ENCODE measurements at places on chromosomes 5 and 9.

- DNase-seq: no peak
Observed at GRCh38 chr5:38379350-38379937, 121.1 kb downstream of the EGFLAM start.

DNA sequence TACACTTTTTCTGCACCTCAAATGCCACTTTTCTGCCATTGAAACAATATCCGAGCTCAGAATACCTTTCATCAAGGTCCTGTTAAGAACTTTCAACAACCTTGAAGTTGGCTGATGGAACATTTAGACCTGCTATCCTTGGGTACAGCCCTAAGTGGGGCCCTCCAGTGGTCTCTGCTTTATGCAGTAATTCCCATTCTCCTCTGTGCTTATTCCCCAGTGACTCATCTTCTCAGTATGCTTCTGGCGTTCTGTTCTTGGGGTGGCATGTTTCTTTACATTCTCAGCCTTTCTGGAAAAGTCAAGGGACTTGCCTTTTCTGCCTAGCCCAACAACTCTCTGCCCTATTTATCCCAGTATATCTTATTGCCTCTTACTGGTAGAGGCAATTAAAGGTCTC, 7.1 kb downstream of the ANP32B start:
- DNase-seq: no peak

DNA sequence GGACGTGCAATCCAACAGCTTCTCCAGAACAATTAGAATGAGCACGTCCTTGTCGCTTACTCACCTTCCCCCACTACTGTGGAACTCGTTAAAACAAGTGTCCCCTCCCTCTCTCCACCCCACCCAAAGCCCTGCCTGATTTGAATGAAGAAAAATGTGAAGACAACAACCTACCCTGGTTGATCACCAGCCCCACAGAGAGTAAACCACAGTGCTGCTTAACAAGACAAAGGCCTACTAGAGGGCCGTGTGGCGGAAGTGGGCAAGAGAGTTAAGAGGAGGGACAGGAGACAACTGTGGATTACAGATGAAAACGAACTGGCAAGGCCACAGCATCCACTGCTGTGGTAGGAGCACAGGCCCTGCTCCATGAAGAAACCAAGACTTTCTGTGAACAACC, 51.1 kb downstream of the CDK5RAP2 start:
- DNase-seq: no peak

- DNase-seq: no peak
Observed at GRCh38 chr5:5764246-5764645, 341.8 kb downstream of the ICE1 start.

DNA sequence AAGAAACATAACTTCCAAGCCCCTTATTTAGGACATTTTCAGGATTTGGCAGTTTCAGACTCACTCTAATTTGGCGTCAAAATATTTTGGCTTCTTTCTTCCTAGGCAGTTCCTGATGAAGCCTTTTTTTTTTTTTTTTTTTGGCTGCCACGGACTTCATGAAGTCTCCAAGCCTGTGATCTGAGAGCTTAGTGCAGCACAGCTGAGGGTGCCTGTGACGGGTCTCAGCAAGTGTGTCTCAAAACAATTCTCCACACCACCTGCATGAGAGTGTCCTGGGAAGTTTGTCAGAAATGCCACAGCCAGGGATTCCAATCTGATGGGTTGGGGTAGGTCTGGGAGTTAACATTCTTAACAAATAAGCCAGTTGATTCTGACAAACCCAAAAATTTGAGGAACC, 6.0 kb upstream of the ESM1 start:
- no peak for DNase-seq

DNA sequence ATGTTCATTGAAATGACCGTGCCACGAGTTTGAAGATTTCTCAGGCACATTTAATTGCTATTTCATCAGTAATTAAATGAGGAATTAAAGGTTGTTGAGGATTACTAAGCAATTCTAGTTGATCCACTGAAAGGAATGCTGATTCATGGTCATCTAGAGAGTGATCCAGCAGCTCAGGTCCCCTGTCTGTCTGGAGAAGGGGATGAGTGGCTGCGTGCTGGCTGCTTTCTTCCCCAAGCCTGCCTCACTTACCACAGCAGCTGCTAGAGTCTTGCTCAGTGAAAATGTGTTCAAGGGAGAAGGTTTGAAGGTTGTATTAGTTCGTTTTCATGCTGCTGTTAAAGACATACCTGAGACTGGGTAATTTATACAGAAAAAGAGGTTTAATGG, 7.8 kb upstream of the TGFBI start:
- DNase-seq: no peak

GRCh38 chr5:173324115-173325001, 3.9 kb downstream of the STC2 start:
- no peak for DNase-seq

- no peak for DNase-seq
Observed at GRCh38 chr5:149434162-149435014, 55.3 kb upstream of the IL17B start.

DNA sequence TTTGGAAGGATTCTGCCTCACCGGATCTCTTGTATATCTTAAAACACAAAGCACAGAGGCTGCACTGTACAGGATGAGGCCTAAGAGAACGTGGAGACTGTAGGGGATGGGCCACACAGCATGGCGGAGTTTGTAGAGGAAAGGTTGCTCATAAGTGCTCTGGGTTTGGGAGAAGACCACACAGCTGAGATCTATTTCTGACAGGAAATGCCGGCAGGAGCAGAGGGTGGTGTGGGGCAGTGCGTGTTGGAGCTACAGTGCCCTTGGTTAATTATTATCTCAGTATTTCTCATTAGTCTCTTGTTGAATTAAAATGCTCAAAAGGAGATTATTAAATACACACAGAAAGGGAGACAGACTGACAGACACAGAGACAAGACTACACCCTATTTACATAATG, 9.6 kb downstream of the PALM2AKAP2 start:
- no peak for DNase-seq

GRCh38 chr9:80449513-80449912, 877.7 kb downstream of the TLE4 start:
- DNase-seq: no peak

- no peak for DNase-seq
Observed at GRCh38 chr5:126799780-126800179, 22.8 kb downstream of the LMNB1 start.

DNA sequence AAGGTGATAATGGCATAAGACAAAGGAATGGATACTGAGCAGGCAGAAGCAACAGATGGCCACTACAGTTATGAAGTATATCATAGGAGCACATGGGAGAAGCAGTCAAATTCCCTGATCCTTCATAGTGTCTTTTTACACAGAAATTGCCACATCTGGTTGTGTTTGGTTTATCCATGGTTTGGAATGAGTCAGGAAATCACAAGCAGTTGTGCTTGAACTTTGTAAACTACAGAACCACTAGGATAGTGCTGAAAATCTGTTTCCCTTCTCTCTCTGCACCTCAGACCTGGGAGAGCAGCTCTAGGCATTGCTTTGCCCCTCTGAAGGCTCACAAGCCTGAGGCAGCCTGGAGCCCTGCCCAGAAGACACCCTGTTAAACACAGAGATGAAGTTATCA, 134.0 kb downstream of the DMRT2 start:
- no peak for DNase-seq

GRCh38 chr9:83444110-83444509, 94.1 kb downstream of the FRMD3 start:
- DNase-seq: peak; percentile 50

DNA sequence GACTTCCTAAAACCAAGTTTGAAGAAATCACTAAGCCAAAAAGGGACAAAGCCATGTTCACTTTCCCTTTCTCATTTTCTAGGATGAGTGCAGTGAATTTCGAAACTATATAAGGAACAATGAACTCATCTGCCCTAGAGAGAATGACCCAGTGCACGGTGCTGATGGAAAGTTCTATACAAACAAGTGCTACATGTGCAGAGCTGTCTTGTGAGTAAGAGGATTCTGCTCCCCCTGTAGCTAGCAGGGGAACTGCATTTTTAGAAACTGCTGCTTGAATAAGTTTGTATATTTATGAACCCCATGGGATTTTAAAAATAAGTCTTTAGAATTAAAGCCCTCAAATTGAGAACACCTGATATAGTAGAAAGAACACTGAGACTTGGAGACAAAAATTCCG, 42.7 kb upstream of the SPINK14 start:
- no peak for DNase-seq

DNA sequence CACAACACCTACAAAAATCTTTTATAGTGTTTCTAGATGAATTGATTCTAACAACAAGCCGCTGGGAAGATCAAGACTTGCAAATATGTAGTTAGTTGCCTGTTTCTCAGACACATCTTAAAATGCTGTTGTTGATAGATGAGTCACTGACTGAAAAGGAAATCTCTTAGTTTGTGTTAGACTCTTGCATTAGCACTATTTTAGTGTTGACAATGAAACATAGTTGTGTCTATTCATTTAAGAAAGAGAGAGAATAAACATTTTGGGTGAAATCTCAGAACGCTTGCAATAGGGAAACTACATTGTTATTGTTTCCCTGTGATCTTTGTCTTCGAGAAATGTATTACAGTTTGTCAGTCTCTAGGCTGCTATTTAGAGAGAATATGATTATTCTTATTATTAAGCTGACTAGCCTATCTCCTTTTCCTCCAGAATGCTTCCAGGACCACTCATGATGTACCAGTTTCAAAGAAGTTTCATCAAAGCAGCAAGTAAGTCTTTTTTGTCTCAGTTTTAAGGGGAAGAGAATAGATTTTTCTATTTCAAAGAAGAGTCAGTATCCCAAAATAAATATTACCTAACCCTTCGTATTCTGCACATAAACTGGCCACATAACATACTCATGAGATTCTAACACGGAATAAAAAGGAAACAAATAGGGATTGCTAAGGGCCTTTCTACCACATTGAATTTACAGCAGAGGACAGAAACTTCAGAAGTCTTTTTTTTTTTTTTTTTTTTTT, 285.6 kb downstream of the ARHGAP26 start:
- DNase-seq: no peak
